GDM1 (cell line): ENCODE measurements at places on chromosomes 16 and 17.

DNA sequence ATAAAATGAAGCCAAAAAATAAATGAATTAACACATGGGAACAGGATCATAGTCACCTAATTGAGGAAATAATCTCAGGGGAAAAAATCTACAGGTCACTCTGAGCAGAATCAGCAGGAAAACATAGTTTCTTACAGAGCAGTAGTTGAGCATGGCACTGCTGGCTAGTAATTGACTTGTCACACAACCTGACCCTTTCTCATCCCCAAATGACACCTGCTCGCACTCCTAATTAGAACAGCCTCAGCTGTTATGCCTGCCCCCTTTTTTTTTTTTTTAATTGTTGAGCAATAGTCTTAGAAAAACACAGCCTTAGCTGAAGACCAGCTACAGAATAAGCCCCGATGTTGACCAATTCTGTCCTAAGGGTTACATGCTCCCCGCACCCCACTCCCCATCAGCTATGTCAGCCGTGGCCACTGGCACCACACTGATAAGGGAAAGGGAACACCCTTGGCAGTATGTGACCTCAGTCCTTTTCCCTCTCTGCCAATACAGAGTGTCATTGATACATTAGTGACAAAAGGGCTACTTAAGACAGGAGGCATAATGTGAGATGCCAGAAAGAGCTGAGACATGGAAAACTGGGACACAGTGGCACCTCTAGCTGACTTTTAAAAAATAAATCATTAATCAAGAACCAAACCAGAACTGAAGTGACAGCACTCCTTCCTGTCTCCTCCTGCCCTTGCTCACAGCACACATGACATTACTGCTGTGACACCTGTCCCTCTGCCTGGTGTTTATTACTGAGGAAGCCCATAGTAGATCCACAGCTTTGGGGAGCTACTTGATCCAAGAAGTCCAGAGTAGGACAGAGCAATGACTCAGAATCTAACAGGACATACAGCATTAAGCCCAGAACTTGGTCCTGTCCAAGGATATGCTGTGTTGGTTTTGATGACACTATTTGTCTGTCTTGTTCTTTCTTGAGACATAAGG is 41.7 kb downstream of the WDR59 start:
- no peak for DNase-seq

DNA sequence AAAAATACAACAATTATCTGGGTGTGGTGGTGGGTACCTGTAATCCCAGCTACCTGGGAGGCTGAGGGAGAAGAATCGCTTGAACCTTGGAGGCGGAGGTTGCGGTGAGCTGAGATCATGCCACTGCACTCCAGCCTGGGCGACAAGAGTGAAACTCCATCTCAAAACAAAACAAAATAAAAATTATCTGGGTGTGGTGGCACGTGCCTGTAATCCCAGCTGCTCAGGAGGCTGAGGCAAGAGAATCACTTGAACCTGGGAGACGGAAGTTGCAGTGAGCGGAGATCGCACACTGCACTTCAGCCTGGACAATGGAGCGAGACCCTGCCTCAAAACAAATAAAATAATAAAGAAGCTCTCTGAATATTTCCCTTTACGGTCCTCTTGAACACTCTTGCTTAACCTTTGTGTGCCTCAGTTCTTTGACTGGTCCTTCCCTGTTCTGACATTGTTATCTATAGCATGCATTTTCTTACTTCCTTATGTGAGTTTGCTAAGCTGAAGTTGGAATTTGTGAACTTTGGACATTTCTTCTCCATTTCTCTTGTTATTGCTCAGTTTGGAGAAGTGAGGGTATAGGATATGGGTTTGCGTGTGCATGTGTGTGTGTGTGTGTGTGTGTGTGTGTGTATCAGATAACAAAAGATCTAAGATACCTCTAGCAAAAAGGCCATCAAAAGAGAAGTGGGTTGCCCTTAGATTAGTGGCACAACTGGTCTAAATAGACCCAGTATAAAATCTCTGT is 29.7 kb upstream of the WSB1 start:
- peak; percentile 29 for DNase-seq

- no peak for DNase-seq
Measured at GRCh38 chr16:67764158-67764667, 42.1 kb downstream of the RANBP10 start.

DNA sequence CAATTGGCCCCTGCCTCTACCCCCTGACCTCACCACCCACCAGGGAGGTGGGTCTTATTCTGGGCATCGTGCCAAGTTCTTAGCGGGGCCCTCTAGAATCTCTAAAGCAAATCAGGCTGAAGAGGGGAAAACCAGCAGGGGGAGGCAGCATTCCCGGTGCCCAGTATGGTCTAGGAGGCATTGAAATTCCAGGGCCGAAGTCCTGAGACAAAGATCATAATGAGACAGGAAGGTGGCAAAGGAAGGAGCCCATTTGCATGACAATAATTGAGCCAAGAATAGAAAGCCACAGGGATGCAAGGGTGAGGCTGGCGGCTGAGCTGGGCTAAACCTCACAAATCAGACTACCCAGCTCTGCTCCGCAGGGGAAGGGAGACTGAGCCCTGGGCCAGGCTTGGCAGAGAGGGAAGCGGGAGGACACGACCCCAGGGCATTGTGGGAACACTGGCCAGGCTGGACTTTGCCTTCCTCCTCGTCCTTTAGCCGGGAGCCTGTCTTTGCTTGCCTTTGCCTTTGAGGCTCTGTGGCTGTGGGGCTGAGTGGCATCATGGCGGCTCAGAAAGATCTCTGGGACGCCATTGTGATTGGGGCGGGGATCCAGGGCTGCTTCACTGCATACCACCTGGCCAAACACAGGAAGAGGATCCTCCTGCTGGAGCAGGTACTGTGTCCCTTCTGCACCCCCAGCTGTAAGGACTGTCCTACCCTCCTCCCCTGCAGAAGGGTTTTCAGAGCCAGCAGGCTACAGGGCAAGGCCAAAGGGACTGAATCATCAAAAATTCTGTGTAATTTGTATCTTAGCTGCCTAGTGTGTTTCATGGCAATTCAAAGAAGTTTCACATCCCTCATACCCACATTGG is at the start of gene PIPOX:
PIPOX (plus strand) TSS at position 463 of the 860 bp plus-strand sequence; CDS start at position 548, 85 bp downstream.
- no peak for DNase-seq

DNA sequence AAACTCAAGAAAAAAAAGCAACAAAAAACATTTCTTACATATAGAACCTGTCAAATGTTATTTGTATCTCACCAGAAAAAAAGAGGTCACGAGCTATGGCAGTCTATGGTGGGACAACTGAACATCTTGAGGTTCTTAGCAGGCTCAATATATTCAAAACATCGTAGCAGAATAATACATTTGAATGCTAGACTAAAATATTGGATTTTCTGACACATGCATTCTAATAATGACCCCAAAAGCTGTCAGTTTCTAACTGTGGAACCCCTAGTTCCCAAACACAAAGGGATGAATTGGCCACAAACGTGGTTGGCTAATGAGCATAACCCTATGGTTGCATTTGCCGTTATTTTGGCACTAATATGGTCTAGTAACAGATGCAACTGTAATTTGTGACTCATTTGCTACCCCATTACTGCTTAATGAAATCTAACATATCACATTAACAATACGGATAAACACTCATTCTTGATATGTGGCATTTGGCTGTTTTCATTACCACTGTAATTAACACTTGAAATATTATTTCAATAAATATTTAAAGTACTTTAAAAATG is 81.2 kb downstream of the TOX3 start:
- no peak for DNase-seq

- DNase-seq = no peak
Measured at GRCh38 chr17:69524854-69525253, 110.4 kb downstream of the MAP2K6 start.

GRCh38 chr17:20612635-20613034 is 33.1 kb downstream of the CDRT15L2 start:
- DNase-seq = no peak

GRCh38 chr16:11106726-11107125 is 149.3 kb downstream of the SOCS1 start:
- DNase-seq = no peak
